Small intestine (tissue), 16 donors: ENCODE measurements at places on chromosomes 1 and 21.

DNA sequence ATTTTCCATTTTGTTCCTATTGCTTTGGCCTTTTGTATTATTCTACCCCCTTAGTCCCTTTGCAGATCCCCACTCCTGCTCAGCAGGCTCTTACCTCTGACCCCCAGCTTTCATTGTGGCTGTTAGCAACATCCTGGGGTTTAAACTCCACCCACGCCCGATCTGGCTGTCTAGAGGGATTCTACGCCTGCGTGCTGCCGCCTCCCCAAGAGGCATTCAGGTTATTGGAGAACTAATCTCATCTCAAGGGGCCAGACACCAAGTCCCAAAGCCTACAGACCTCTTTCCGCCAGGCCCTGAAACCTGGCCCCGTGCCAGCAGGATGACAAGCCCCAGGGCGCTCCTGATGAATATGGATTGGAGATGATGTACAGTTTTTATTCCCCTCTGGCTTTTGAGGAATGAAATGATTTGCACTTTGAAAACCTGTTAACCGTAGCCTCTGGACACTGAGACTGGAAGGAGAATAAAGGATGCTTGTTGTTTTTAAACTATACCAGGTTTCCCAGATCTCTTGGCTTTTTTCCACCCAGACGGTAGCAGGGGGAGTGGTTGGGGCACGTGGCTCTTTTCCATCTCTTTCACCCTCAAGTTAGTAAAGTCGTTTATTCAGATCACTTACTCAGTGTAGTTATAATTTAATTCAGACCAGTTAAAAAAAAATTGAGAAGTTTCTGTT is 14.5 kb upstream of the IKBKE start:
- DNase-seq, result no peak

GRCh38 chr1:240618946-240619345 is 7.0 kb upstream of the GREM2 start:
- DNase-seq, result no peak

- no peak for DNase-seq
These were observed 118.0 kb upstream of the IPO9 start for GRCh38 chr1:201710632-201711597.

- DNase-seq, result no peak
These were observed 6.2 kb upstream of the ANKRD65 start for GRCh38 chr1:1427106-1427819.
